ENCODE measurements at places on chromosomes 1 and 21.

DNA sequence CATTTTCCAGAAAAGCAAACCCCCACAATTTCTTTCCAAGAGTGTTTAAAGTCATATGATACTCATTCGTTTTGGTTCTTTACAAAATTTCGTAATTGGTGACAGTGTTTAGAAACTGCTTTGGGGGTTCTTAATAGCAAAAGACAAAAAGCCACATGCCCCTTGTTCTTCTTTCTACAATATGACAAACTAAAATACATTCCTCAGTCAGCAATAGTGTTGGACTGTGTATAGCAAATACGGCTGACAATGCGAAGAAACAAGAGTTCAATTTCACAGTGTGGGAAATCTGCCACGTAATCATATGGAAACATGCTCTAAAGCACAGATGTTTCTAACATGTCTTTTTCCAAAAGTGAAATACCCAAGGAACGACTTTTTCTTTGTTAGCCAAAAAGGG, 7.6 kb upstream of the IFNAR1 start:
- DNase-seq = no peak

DNA sequence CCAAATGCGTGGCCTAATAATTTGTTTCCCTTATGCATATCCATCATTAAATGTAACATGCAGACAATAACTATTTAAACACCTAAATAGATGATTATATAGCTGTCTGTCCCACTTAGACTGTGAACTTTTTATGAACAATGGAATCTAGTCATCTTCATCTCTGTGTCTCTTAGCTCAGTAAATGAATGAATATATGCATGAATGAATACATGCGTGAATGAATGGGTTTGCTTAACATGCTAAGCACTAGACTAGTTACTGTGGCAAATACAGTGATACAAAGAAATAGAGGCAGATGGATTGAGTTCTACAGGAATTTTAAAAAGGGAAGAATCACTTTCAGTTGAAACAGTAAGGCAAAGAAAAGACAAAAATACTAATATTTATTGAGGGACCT, 232.0 kb downstream of the FGGY start:
- no peak for DNase-seq

- no peak for DNase-seq
These were observed 19.7 kb upstream of the CCDC27 start for GRCh38 chr1:3732434-3733093.

DNA sequence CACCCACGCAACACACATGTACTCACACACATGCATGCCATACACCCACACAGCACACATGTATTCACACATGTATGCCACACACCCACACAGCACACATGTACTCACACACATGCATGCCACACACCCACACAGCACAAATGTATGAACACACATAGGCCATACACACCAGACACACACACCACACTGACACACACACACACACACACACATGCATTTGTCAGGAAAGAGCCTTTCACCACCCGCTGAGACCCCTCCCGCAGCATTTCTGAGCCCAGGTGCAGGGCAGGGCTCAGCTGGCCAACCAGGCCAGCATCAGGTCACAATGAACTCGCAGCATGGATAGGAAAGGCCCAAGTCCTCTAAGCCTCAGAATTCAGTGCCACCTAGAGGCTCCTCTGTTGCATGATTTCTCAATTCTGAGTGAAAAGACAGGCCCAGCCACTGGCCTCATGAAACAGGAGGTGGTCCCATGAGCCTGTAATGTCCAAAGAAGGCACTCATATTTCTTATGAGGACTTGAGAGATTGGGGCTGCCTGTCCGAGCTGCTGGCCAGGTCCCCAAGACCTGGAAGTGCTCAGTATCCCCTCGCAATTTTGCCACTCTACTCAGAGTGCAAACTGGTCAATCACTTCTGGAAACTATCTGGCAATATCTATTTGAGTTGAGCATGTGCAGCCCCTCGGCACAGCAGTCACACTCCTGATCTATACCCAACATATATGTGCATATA, 57.3 kb downstream of the PSMG1 start:
- DNase-seq = no peak

DNA sequence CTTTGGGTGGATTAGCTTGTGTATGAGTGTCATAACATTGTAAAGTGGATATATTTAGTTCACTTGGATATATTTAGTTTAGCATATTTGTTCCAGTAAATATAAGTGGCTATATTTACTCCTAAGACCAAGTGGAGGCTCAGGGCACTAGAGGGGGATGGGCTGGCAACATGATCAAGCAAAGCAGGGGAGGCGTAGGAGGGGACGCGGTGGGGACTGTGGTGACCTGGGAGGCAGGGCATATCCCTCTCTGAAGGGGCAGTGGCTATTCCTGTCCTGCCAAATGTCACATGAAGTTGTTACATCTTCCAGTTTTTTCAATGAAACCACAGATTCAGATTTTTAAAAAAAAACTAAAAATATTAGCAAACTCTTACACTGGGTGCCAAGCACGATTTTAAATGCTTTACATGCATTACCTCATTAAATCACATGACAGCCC, 51.9 kb upstream of the EDN2 start:
- DNase-seq = no peak

GRCh38 chr1:204879351-204879750, 8.7 kb downstream of the NFASC start:
- DNase-seq = no peak

DNA sequence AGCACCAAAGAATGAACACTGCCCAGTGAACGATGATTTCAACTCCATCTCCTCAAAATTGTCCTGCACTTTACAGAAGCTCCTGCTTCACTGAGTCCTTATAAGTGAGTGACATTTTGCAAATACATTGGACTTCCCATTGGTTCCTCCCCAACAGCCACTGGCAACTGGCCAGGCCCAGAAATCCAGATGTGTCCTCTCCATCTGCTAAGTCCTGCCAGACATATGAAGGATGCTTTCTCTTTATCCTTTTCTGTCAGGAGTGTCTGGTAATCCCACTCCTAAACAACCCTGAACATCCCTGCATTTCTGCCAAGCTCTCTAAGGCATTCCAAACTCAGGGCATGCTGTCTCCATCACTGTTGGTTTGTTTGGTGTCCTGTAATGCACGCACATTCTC, 271.8 kb downstream of the RRAGC start:
- no peak for DNase-seq

- DNase-seq = no peak
These were observed 216.0 kb upstream of the NEGR1 start for GRCh38 chr1:72498371-72498770.

- no peak for DNase-seq
These were observed 87.5 kb upstream of the CACYBP start for GRCh38 chr1:174912264-174912663.

- DNase-seq = no peak
These were observed 35.5 kb downstream of the SLC66A1 start for GRCh38 chr1:19347533-19348172.

All from anterior cingulate cortex (tissue), 58 donors.